ENCODE measurements at places on chromosomes 7 and 10.

GRCh38 chr10:51272555-51272954 is 198.3 kb downstream of the PRKG1 start:
- DNase-seq: no peak

- DNase-seq: no peak
These were observed 44.1 kb downstream of the FBXW4 start for GRCh38 chr10:101650863-101651262.

- no peak for DNase-seq
These were observed 10.9 kb upstream of the PTN start for GRCh38 chr7:137354396-137354795.

- DNase-seq: peak; percentile 66
These were observed 28.1 kb downstream of the EPHB4 start for GRCh38 chr7:100799037-100799896.

GRCh38 chr7:141534757-141535737 is 16.2 kb upstream of the AGK start:
- no peak for DNase-seq

DNA sequence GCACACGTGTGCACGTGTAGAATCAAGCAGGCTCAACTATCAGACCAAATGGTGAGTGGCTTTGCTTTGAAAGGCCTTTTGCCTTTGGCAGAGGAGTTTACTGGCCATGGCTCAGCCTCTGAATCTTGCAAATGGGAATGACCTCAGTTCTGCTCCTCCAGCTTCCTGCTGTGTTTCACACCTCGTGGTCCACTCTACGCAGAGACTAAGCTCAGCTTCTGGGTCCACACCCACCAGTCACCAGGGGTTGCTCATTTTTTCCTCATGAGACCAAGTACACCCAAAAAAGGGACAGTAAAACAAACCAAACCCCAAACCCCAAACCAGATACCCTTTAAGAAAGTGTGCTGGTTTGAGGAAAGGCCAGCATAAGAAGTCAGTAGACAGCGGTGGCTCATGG is 236.4 kb downstream of the DNAJB6 start:
- no peak for DNase-seq

GRCh38 chr10:124625831-124626238 is 118.3 kb downstream of the FAM53B start:
- no peak for DNase-seq

- no peak for DNase-seq
These were observed 115.5 kb downstream of the RTKN2 start for GRCh38 chr10:62153191-62153590.

DNA sequence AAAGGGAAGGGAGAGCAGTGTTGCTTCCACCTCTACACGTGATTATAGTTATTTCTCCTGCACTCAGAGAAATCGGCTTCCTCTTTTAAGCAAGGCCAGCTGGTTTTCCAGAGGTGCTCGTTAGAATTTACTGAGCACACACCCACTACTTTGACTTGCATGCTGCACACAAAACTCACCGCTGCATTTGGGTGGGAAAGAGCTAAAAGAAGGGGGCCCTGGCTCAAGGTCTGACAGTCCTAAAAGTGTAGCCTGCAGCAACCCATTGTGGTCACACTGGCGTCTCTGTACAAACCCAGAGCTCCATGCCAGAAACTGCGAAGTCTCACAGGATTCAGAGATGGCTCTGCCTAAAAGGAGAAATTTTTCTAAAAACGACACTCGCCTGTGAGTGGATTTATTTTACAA is 133.7 kb downstream of the SLC25A13 start:
- no peak for DNase-seq

DNA sequence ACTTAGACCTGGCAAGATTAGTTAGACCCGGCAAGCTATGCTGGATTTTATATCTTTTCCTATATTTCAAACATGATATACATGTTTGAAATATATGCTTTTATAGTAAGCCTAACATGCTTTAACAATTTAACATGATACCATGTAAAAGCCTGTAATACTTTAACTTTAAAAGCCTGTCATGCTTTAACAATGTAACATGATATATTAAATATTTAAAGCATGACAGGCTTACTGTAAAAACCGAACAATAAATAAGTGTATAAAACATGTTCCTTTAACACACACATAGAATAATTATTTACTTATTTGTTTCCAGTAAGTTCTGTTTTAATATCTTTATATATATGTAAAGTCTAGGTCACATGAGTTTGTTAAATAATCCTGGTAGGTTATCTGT is 65.4 kb downstream of the SLC25A40 start:
- no peak for DNase-seq

GRCh38 chr7:125491137-125491536 is 561.5 kb upstream of the POT1 start:
- DNase-seq: no peak

DNA sequence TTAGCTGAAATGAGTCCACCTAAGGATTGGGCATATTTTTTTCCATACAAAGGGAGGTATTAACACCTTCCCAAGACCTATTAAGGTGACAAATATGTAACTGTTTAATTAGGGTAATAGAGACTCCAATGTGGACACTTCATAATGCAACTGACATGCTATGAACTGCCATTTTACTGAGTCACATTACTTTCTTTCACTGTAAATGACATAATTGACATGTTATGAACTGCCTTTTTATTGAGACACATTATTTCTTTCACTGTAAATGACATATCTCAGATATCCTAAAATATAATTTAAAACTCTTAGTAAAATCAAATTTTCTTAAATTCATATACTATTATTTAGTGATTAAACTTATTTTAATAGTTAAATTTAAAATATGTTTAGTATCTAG is 528.8 kb upstream of the PCDH15 start:
- no peak for DNase-seq

GRCh38 chr7:106425017-106425719 is 140.4 kb upstream of the NAMPT start:
- peak; percentile 78 for DNase-seq

GRCh38 chr10:21379143-21379542 is 146.3 kb downstream of the SKIDA1 start:
- DNase-seq: no peak

GRCh38 chr7:133742709-133743538 is 384.2 kb upstream of the LRGUK start:
- DNase-seq: no peak

DNA sequence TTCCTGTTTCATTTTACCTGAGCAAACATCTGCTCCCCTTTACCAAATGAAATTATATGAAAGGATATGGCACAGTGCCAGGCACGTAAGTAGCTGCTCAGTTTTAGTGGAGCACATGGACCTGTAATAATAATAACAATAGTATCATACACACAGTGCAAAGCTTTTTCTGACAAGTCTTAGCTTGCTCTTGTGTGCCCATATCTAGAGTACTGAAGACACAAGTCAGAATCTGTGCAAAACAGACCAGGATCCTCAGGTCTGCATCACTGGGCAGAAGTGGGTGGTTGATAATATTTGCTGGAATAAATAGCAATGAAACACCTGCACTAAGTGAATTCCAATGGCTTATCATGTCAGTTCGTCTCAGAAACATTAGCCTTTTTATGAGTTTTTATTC is 85.5 kb upstream of the DKK1 start:
- DNase-seq: no peak

- DNase-seq: no peak
These were observed 15.2 kb downstream of the SND1 start for GRCh38 chr7:127667017-127667670.

DNA sequence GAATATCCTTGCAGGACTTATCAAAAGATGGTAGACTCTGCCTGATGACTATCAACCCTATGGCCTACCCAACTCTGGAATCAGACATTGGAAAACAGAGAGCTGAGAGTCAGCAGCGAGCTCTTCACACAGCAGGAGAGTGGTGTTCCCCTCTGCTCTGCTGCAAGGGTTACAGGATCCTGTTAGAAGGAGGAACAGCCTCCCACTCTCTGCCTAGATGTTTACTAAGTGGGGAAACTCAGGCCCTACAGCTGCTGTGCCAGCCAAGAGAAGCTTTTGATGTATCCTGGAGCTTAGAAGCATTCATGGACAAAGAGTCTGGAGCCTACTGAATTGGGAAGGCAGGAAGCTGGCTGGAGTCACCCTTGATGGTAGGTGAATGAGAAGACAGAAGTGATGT is 104.6 kb downstream of the ABLIM1 start:
- DNase-seq: no peak

DNA sequence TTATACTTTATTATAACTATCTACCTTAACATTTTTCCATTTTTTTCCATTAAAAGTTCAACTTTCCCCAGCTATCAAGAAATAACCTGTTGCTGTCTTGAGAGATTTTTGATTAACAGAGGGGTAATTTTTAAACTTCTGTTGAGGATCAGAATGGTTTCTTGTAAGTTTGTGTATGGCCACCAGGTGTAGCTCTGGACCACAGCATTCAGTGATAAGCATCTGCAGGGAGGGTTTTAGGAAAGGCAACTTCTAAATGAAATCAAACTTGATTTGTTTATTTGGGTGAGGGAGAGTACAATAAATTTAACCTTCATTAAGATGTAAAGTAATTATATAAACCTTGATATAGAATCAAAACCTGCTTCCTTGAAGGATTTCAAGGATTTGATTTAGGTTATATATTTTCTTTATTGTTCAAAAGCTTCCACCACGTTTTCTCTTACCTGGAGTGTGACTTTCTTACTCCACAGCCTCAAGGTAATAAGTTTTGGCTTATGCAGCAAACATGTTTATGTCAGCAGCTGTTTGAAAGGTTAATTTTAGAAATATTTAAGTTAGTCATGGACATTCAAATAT is 153.3 kb downstream of the STK31 start:
- no peak for DNase-seq

DNA sequence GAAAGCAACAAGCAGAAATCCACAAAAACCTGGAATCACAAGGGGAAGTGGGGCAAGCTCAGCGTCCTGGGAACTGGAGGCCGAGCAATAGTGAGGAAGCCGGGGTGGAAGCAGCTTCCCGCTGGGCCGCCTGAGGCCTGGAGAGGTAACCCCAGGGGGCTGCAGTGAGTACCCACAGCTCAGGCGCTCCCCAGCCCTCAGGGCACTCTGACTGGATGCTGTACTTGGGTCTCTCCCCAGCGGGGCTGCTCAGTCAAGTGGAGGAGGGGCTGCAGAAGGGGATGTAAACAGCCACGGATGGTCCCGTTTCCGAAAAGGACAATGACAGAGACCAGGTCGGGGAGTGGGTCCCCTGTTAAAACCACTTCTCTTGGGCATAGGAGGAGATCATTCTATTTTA is 50.3 kb downstream of the SLIT1 start:
- no peak for DNase-seq

- DNase-seq: peak; percentile 52
These were observed 25.3 kb downstream of the IL2RA start for GRCh38 chr10:6036861-6037321.

GRCh38 chr10:8296090-8296733 is 241.7 kb downstream of the GATA3 start:
- DNase-seq: no peak

DNA sequence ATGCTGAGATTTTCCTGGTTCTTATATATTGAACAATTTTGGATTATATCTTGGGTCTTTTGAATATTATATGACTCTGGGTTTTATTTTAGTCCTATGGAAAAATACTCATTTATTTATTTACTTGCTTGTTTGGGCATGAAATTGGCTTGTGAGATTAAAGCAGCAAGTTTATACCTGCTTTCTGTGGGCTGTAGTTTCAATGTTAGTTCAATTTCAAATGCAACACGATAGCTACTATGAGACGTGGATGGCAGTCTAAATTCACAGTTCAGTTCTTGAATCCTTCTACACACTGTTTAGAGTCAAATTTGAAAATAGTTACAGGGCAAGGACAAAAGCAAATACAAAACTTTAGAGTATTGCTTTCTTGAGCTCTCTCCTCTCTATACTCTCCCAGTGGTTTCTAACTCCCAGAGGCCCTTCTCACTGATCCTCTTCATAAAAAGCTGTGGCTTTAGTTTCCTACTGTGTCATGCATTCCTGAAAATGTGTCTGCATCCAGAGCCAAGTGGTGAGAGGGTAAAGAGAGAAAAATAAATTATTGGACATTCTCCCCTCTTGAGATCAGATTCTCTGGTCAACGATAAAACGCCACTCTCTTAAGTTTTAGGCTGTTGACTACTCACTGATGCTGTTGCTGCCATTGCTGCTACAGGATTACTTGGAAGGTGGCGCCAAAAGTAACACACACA is 34.4 kb downstream of the POLR1F start:
- DNase-seq: no peak

DNA sequence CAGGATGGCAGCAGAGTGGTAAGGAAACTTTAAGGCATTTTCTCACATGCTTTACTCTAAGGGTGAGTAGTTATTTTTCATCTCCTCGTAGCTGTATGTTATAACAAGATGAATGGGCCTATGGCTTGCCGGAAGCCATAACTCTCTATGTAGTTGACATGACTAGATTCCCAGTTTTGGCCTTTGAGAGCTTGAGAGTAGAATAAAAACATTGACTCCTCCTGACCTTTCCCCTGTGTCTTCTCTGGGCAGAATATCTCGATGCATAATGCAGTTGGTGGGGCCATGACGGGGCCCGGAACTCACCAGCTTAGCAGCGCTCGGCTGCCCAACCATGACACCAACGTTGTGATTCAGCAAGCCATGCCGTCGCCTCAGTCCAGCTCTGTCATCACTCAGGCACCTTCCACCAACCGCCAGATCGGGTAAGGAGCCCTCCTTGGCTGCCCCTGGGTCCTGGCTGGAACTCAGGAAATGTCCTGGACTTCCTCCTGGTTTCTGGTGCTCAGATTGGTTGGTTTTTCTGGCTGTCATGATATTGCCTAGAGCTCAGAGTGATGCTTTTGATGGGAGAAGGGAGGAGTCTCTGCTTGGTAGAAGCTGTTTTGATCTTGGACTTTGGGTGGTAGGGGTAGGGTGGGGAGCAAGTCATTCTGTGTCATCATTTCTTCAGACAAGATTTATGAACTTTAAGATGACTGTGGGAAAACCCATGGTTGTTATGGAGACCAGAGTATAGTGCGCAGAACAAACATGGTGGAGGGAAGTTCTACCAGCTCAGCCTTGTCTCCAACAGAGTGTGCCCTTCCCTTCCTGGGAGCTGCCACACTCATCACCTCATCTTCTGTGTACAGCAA is 158.0 kb downstream of the CREB5 start:
- DNase-seq: no peak

GRCh38 chr7:151377406-151377805 is 32.4 kb downstream of the WDR86 start:
- no peak for DNase-seq

- DNase-seq: no peak
These were observed 115.9 kb upstream of the DNAJB12 start for GRCh38 chr10:72470666-72471065.

- peak; percentile 84 for DNase-seq
These were observed 11.3 kb upstream of the INMT start for GRCh38 chr7:30740417-30741181.
